ENCODE measurements at places on chromosomes 1 and 21. TPM values are rescaled to one million over a fixed set of nuclear protein-coding genes. Genes with fewer than 3 reads are reported as not detected.

FAM43B gene
- polyA plus RNA-seq = 0.88 TPM

NBPF20 gene
- polyA plus RNA-seq = 0.27 TPM

LHX8 gene
- polyA plus RNA-seq = 0.50 TPM

UBASH3A gene
- not detected for polyA plus RNA-seq

BSDC1 gene
- polyA plus RNA-seq = 24.8 TPM
